Left ventricle myocardium superior (tissue), 1 donor: ENCODE measurements at places on chromosomes 5 and 9. TPM values are rescaled to one million over a fixed set of nuclear protein-coding genes. Genes with fewer than 3 reads are reported as not detected.

The NUTM2G gene
- not detected for total RNA-seq

The HRH2 gene
- 58.0 TPM for total RNA-seq

DNA sequence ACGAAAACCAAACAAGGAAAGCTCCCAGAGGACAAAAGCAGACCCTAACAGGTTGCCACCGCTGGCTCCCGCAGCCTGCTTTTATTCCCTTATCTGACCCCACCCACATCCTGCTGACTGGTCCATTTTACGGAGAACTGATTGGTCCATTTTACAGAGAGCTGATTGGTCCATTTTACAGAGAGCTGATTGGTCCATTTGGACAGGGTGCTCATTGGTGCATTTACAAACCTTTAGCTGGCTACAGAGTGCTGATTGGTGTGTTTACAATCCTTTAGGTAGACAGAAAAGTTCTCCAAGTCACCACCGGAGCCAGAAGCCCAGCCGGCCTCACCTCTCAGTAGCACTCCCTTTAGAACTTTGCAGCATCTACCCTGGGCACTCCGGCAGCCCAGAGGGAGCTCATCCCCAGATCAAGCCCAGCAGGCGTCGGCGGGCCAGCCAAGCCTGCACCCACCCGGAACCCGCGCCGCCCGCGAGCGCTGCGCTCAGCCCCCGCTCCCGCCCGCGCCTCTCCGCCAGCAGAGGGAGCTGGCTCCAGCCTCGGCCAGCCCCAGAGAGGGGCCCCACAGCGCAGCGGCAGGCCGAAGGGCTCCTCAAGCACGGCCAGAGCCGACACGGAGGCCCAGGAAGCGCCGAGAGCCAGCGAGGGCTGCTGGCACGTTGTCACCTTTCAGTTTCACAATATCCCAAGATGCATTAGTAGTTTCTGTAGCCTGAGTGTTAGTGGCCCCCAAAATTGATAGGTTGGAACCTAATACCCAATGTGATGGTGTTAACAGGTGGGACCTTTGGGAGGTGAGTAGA, 35.3 kb upstream of the CLPTM1L start:
- peak; percentile 78 for DNase-seq

GRCh38 chr5:109407913-109408312, 1.9 kb downstream of the PJA2 start:
- no peak for DNase-seq

- DNase-seq: no peak
Measured at GRCh38 chr5:73499187-73499586, 945 bp downstream of the BTF3 start.

- no peak for DNase-seq
Measured at GRCh38 chr9:132703336-132703735, 33.1 kb downstream of the GTF3C4 start.

- DNase-seq: no peak
Measured at GRCh38 chr9:98887918-98888510, 55.7 kb upstream of the COL15A1 start.

GRCh38 chr5:130002183-130002582, 97.9 kb downstream of the CHSY3 start:
- DNase-seq: no peak

GRCh38 chr5:103744159-103744558, 181.6 kb upstream of the NUDT12 start:
- DNase-seq: no peak

DNA sequence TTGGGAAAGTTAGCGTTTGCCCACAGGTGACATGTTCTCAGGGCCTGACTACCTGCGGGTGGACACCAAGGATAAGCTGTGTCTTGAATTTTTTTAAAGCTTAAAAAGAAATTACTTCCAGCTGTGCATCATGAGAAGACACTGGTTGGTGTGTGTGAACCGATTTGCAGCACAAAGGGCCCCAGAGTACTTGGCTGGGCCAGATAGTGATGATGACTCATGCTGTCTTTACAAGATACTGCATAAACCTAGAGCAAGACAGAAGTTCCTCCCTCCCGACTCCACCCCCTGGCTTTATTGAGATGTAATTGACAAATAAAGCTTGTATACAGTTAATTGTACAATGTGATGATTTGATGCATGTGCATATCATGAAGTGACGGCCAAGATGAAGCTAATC, 212.8 kb downstream of the NXNL2 start:
- DNase-seq: peak; percentile 45

GRCh38 chr9:69136779-69137178, 37.3 kb upstream of the TJP2 start:
- DNase-seq: no peak

GRCh38 chr5:128052780-128053179, 30.8 kb upstream of the SLC12A2 start:
- no peak for DNase-seq
